Cerebellum (tissue), 4 donors: ENCODE measurements at places on chromosomes 5 and 9. TPM values are rescaled to one million over a fixed set of nuclear protein-coding genes. Genes with fewer than 3 reads are reported as not detected.

The IPPK gene
- 11.3 TPM for total RNA-seq

GRCh38 chr5:180116077-180116999 is 44.8 kb upstream of the RNF130 start:
- peak; percentile 76 for DNase-seq

- no peak for DNase-seq
Observed at GRCh38 chr5:64822320-64822719, 53.6 kb downstream of the CWC27 start.

DNA sequence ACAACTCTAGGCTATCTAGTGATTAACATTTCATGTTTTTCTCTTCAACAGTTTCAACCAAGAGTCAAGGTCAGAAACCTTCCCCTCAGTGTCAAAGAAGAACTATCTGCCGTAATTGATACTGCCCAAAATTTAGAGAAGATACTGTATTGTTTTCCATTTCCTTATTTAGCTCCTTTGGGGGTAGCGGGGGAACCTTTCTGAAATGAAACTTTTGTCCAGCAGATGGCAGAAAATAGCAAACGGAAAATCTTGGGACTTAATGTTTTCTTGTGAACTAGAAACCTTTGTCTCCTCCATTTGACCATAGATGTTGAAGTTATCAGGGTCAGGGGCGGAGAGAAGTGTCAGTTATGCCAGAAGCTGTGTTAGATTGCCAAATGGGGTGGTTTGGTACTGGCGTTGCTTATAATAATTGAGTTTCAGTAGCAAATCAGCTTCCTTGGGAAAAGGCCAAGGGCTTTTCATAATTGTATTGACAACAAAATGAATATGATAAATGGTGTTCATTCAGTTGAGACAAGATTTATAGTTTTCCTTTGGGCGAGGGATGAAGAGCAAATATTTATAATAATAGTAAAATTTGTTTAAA is 101.7 kb upstream of the TLX3 start:
- no peak for DNase-seq

- DNase-seq, result no peak
Observed at GRCh38 chr9:268616-269015, 54.0 kb downstream of the DOCK8 start.

DNA sequence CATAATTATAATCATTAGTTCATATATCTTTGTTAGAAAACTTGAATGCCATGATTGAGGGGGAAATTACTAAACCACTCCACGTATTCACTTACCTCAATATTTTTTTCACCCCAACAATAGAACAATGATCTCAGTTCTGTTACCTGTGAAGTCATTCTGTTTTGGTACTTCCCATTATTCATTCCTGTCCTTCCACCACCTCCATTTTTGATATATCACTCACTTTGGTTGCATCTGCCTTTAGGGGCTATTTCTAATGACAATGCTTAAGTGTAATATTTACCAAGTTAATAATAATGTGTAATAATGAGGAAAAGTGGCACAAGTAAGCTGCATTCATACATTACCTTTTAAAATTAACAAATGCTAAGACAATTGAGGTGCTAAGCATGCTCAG is 218.4 kb downstream of the SPATA31D1 start:
- no peak for DNase-seq

DNA sequence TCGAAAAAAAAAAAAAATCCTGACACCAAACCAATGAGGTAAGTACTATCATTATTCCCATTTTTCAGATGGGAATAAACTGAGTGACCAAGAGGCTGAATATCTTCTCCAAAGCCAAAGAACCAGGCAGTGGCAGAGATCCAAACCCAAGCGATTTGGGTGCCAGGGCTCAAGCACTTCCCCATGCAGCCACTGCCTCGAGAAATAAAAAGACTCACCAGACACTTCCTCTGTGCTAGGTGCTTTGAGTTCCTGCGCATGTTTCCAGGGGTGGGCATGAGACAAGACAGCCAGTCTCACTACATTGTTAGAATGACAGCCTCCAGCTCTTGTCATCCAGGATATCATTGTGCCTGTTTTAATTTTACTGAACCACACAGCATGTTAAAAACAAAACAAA is 2.3 kb upstream of the RPL26L1 start:
- DNase-seq, result no peak

DNA sequence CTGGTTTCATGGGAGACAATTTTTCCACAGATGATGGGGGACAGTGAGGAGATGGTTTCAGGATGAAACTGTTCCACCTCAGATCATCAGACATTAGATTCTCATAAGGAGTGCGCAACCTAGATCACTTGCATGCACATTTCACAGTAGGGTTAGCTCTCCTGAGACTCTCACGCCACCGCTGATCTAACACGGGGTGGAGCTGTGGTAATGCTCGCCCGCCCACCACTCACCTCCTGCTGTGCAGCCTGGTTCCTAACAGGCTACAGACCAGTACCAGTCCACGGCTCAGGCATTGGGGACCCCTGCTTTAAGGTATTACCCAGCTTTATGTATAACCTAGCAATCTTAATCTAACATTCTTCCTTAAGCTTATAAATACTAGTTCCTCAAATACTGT is 35.6 kb downstream of the TTC39B start:
- DNase-seq, result no peak

- no peak for DNase-seq
Observed at GRCh38 chr5:75053054-75053303, 621 bp upstream of the GCNT4 start.

- DNase-seq, result no peak
Observed at GRCh38 chr9:15936306-15936921, 383.6 kb downstream of the CCDC171 start.

- no peak for DNase-seq
Observed at GRCh38 chr5:139796061-139796806, 626 bp downstream of the PSD2 start.

The DRD1 gene
- total RNA-seq, result 1.3 TPM

DNA sequence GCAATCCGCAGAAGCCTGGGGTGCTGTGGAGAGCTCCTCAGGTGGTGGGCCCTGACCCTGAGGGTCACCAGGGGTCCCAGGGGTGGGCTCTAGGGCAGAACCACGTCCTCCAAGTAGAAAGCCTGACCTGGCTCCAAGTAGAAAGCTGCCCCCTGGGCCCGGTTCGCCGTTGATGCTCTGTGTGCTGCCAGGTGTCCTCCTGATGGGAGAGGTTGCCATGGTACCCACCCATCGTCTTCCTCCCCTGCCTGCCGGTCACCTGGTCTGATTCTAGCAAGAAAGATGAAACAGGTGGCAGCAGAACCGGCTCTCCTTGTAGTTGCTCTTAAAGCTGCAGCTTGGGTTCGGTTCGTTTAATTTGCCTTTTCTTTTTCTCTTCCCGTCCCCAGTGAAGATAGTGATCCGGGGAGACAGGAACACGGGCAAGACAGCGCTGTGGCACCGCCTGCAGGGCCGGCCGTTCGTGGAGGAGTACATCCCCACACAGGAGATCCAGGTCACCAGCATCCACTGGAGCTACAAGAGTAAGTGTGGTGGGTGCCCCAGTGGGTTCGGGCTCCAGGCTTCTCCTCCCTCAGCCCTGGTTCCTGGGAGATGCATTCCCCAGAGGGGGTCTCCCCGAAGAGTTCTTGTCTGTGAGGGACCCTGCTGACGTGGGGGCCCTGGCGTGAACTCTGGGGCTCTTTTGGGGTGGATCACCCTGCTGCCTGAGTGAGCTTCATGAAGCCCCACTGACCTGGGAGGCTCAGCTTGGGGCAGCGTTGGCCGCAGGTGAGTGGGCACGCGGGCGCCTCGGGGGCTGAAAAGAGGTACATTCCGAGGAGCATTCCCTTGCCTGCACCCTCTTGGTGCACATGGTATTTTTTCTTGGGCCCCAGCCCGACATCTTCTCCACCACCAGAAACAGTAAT is 15.6 kb downstream of the RABL6 start:
- peak; percentile 78 for DNase-seq

- no peak for DNase-seq
Observed at GRCh38 chr9:121283080-121283398, 15.1 kb downstream of the GSN start.

The ZNF354C gene
- total RNA-seq, result 34.0 TPM

DNA sequence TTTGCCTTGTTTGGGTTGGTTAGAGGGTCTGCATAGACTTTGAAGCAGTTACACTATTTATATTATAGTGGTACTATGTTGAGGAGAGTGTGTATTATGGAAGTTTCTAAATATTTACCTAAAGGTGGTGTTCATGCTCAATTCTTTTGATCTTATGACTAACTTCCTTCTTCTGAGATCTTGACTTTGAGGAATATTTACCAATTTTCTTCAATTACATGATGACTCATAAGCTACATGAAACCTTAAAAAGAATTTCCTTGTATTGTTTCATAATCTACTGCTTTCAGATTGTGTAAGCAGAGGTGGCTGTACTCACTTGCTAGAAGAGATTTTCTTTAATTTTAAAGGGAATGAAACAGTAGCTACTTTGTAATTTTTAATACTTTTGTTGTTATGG is 276.1 kb downstream of the TAF11L14 start:
- no peak for DNase-seq

GRCh38 chr9:111274737-111275136 is 55.3 kb downstream of the OR2K2 start:
- no peak for DNase-seq

DNA sequence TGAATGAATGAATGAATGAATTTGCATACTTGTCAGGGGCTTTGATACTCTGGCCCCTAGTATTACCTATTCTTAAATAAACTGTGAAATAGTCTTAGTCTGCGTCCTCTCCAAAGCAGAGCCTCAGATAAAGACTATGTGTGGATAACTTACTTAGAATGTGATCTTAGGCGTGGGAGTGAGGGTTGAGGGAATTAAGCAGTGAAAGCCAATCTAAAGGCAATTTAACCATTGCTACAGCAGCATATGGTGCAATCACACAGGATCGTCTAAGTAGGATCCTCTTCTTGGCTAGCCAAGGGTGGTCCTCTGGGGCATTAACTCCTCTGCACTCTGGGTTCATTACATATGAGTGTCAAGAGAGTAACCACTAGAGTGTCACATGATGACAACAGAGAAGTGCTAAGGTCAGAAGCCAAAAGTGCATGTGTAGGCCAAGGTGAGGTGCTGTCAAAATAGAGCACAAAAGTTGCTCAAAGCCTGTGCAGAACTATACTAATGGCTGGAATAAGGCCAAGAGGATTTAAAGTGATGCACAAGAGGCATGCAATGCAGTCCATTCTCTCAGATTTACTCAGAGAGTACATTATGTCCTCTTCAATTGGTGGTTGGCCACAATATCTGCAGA is 274.4 kb upstream of the SEMA6A start:
- no peak for DNase-seq

GRCh38 chr5:16550316-16550952 is 66.4 kb downstream of the RETREG1 start:
- no peak for DNase-seq

The CAMK4 gene
- total RNA-seq, result 75.1 TPM

The FCN2 gene
- total RNA-seq, result not detected

The COX7C gene
- total RNA-seq, result 172 TPM

GRCh38 chr9:125142560-125143376 is 560 bp downstream of the SCAI start:
- peak; percentile 12 for DNase-seq

The UNC5A gene
- 9.3 TPM for total RNA-seq

DNA sequence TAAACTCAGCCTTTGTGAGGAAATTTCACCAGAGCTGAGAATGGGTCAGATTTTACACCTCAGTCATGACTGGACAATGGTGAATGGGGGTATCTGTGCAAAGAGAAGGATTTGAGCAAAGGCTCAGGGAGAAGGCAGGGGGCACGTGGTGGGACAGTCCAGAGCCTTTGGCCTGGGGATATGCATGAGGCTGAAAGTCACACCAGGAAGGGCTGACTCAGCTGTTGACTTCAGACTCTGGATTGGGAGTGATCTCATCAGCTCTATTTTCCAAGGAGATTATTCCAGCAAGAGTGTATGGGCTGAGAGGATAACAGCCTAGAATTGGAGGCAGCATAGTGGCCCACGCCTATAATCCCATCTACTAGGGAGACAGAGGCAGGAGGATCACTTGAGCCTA is 53.6 kb downstream of the SAXO1 start:
- DNase-seq, result no peak

- no peak for DNase-seq
Observed at GRCh38 chr9:132485393-132485792, 75.4 kb downstream of the CFAP77 start.

DNA sequence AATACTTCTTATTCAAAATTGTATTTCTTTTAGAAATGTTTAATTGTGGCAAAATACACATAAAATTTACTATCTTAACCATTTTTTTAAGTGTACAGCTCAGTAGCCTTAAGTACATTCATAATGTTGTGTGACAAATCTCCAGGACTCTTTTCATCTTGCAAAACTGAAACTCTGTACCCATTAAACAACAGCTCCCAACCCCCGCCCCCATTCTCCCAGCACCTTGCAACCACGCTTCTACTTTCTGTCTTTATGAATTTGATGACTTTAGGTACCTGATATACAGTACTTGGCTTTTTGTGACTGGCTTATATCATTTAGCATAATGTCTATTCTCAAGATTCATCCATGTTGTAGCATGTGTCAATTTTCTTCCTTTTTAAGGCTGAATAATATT is 2.8 kb upstream of the IL5 start:
- no peak for DNase-seq

DNA sequence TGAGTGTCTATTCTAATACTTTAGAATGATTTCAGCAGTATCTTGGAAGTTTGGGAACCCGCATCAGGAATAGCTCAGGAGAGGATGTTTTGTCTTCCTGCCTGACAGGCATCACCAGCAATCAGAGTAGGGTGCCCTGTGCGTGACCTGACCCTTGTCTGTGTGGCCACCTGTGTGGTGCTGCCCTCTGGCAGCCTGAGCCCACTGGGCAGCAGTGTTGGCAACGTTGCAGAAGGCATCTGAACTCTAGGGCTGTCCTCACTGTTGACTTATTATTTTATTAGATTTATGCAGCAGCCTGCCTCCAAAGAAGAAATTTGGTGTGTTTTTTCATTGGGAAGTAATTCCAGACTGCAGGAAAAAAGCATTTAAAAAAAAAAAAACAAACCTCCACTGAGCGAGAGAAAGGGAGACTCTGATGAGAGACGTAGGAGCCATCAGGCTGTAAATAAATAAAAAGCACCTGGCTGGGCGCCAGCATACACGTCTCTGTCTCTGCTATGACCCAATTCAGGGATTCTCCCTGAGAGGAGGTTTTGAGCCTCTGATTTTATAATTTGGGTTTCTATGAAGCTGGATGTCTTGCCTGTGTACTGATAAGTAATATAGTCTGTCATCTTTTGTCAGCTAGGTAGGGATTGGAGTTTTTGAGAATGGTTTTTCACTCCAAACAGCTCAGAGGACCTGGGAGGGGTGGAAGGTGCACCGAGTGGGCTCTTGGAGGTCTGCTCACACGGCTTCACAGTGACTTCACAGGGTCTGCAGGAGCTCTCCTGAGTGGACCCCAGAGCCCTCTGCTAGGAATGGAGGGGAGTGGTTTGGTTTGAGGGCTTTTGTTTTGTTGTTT is 49.0 kb downstream of the FAM78A start:
- no peak for DNase-seq

The PCDHB12 gene
- 18.0 TPM for total RNA-seq

- DNase-seq, result no peak
Observed at GRCh38 chr9:35226651-35227050, 64.8 kb downstream of the UNC13B start.

- no peak for DNase-seq
Observed at GRCh38 chr9:37639841-37640240, 10.9 kb upstream of the FRMPD1 start.
